ENCODE measurements at places on chromosomes 7 and 10.

GRCh38 chr7:34133356-34133982, 228.1 kb downstream of the BMPER start:
- DNase-seq = no peak

GRCh38 chr10:132447446-132448247, 50.6 kb downstream of the PWWP2B start:
- peak; percentile 59 for DNase-seq

GRCh38 chr10:69888882-69889584, 87.3 kb downstream of the COL13A1 start:
- DNase-seq = no peak

DNA sequence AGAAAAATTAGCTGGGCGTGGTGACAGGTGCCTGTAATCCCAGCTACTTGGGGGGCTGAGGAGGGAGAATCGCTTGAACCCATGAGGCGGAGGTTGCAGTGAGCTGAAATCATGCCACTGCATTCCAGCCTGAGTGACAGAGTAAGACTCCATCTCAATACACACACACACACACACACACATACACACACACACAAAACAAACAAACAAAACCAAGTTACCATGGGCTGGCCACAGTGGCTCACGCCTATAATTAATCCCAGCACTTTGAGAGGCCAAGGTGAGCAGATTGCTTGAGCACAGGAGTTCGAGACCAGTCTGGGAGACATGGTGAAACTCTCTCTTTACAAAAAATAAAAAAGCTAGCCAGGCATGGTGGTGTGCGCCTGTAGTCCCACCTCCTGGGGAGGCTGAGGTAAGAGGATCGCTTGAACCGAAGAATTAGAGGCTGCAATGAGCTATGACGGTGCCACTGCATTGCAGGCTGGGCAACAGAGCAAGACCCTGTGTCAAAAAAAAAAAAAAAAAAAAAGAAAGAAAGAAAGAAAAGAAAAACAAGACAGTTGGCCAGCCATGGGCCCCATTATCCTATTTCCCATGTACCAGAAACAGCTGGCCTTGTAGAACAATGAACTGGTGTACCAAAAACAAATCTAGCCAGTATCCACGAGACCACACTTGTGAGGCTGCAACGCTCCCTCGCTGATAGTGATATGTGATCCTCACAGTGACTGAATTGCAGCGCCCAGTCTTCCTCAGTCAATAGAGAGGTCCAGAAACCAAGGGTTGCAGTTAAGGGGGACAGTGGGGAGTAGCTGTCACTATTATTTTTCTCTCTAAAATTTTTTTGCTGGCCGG, 6.6 kb upstream of the AGFG2 start:
- no peak for DNase-seq

DNA sequence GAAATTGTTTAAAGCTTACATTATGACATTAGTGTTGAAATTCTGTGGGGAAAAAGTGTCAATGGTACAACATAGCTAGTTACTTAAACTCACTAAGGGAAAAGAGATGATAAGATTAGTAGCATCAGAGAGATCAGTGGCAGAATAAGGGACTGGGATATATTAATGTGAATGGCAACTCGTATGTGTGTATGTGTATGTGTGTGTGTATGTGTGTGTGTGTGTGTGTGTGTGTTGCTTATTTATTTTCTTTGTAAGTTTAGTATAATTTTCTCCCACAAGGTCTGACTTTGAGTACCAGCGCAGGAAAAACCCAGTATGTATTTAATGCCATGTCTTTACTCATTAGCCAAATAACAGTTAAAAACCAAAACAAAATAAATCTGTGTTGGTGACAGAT, 256.1 kb downstream of the ARHGAP21 start:
- no peak for DNase-seq

- no peak for DNase-seq
These were observed 1132.0 kb upstream of the LRRTM3 start for GRCh38 chr10:65793738-65794425.

DNA sequence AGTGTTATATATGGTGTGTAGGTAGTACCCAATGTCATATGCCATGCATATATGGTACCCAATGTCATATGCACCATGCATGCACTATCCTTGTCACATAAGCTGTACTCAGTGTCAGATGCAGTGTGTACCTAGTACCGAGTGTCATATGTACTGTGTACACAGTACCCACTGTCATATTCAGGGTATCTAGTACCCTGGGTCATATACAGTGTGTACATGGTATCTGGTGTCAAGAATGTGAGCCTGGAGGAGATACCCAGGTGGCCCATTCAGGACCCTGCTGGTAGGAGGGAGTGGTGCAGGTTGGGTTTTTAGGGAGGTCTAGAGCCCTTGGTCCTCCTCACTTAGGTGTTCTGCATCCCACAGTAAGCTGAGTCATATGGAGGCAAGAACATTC, 1.8 kb downstream of the ZMYND11 start:
- peak; percentile 58 for DNase-seq

GRCh38 chr7:133807624-133808492, 319.3 kb upstream of the LRGUK start:
- DNase-seq = no peak

- DNase-seq = no peak
These were observed 118.3 kb downstream of the SEM1 start for GRCh38 chr7:96591159-96591899.

DNA sequence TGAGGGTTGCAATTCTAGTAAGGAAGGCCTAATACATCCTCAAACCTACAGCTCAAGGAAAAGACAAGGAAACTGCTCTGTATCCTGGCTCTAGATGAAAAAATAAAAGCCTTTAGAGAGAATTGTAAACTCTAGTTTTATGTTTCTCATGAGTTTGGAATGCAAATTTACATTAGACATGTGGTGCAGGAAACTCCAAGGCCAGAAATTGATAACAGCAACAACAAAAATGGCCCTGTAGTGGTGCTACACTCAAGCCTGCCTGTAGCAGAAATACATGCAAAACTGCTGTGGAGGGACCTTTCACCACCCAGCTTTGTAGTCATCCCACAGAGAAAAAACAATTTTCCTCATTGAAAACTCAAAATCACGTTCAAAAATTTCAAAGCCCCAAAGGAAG, 546.7 kb upstream of the LRRN3 start:
- DNase-seq = no peak

- no peak for DNase-seq
These were observed 63.3 kb downstream of the TMEM26 start for GRCh38 chr10:61389887-61390286.

DNA sequence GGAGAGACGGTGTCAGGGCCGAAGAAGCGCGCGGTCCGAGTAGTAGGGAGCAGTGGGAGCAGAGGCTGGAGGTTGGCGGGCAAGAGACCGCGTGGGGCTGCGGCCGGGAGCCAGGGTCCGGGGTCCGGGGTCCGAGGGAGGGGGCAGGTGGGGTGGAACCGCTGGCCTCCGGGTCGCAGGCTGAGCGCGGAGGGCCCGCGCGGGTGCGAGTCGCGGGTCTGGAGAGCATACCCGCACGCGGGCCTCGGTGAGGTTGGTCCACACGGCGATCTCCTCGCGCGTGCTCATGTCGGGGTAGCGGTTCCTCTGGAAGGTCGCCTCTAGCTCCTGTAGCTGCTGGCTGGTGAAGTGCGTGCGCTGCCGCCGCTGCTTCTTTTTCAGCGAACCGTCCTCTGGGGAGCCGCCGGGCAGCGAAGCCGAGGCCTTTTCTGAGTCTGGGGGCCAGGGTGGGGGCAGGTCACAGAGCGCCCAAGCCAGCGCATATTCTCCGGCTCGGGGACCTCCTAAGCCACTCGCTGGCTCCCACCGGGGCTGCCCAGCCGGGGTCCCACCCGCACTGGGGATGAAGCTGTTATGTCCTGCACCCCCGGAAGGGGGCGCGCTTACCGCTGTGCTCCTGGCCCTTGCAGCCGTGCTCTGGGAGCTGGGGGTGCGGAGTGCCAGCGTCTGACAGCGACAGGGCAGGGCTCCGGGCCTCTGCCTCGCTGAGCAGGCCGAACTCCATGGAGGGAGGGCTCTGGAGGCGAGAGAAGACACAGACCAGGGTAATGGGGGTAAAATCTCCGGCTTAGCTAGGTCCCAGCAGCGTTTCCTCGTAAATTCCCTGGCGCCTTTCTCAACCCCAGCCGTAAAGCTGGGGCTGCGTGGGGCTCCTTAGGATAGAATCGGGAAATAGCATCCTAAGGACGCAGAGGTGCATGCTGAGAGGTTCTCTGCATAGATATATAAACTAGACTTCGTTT, 5.5 kb downstream of the ELOVL3 start:
- peak; percentile 74 for DNase-seq

All from activated naive CD4-positive, alpha-beta T cell treated with anti-CD3 and anti-CD28 coated beads, Interleukin-2, amount 50 U/mL, for 16 hours (primary cell).